ENCODE measurements at places on chromosomes 11 and 22.

- no peak for DNase-seq
Observed at GRCh38 chr11:132242632-132243031, 872.2 kb downstream of the NTM start.

DNA sequence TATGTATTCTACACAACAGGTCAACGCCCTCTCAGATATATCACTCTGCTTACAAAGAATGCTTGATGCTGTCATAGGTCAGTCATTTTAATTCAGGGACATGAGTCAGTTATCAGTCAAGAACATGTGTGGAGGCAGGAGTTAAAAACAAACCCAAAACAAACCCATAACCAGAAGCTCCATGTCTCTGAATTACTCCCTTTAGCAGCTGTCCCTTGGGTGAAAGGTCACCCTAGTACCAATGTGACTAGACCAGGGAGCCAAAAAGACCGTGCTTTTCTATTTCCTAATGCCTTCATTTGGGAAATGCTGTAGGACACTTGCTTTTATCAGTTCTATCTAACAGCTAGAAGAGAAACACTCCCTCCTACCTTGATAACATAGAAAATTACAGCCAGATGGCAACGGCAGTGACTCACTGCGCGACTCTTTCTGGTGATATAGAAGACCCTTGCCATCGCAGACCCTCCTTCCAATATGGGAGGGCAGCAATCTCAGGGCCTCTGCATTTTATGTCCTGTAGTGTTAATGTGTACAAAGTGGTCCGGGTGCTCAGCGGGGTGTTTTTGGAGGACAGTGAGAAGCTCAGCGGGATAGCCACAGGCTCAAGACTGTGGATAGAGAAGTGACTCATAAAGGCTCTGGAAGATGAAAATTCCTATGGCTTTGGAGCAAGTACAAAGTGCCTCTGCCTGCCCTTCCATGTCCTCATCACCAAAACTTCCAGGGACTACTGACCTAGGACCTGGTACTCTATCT is 24.8 kb downstream of the APOL5 start:
- DNase-seq: peak; percentile 89

- peak; percentile 94 for DNase-seq
Observed at GRCh38 chr11:95092549-95093324, 3.1 kb downstream of the ENDOD1 start.

GRCh38 chr11:17197431-17197898 is 10.3 kb downstream of the PIK3C2A start:
- peak; percentile 62 for DNase-seq

DNA sequence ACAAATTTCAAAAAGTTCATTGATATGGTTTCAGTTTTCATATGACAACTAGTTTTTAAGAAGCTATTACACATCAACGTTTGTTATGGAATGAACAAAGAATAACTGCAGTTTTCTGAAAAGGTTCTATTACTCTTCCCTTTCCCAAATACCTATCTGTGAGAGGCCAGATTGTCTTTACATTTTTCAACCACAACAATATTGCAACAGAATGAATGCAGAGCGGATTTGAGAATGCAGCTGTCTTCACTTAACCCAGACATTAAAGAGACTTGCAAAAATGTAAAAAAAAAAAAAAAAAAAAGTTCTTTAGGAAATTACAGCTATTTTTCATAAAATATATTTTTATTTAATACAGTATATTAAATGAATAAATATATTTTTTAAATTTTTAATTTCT is 250.8 kb downstream of the DDX10 start:
- no peak for DNase-seq

DNA sequence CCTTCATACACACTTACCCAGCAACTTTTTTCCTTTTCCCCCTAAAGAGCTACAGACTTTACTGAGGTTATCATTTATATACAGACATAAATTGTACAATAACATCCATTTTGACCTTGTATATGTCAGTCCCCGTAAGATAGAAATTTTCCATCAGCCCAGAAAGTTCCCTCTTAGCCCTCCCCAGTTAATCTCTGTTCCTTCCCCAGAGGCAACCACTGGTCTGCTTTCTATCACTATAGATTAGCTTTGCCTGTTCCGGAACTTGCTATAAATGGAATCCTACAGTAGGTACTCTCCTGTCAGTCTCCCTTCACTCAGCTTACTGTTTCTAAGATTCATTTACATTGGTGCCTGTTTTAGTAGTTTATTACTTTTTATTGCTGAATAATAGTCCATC is 54.9 kb downstream of the TSPAN18 start:
- DNase-seq: no peak

DNA sequence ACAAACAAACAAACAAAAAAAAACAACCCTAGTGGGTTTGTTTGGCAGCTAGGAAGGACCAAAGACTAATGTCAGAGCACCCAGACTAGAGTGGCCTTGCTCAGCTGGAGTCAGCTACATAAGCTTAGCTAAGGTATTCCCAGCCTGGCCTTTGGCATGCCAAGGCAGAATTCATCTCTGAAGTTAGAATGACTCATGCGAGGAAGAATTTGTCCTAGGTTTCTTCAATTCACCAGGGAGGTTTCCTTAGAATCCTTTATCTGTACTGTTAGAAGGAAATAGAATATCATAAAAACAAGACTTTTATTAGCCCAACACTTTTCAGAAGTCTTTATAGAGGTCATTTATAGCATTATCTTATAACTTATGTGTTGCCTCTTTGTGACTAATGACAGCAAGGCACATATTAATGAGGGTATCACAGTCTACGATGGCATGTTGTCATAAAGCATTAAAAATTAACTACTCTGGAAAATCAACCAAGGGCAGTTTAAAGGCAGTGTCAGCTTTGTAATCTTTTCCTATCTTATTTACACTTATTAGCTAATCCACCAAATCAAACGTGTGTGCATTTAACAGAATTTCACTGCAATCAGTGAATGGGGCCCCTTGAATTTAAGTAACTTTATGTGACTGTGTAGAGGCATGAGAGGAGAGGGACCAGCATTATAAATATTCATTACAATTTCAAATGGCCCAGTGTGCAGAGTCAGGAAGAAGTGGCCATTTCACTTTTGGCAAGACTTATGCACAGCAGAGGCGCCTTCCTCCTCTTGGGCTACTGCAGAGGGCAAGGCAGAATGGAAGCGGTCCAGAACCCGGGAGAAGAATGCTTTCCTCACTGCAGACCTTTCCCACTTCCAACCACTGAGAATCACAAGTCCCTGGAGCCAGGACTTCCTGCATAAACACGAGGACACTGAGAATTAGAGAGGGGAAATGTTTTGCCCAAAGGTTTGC is 36.3 kb downstream of the SLC5A1 start:
- DNase-seq: peak; percentile 55

DNA sequence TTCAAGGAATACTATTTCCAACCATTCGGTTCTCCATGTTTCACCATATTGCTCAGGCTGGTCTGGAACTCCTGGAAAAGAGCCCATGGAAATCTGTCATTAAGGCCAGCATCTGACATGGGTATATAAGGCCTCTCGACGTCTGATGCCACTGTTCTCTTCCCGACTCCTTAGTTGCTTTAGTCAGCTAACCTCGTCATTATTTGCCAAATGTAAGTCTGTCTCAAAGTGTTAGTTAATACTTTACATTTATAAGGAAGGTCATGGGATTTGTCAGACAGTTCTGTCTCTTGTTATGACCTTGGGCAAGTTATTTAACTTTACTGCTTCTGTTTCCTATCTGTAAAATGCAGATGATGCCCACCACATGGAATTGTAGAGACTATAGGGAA is 1.6 kb downstream of the MRPL48 start:
- no peak for DNase-seq

DNA sequence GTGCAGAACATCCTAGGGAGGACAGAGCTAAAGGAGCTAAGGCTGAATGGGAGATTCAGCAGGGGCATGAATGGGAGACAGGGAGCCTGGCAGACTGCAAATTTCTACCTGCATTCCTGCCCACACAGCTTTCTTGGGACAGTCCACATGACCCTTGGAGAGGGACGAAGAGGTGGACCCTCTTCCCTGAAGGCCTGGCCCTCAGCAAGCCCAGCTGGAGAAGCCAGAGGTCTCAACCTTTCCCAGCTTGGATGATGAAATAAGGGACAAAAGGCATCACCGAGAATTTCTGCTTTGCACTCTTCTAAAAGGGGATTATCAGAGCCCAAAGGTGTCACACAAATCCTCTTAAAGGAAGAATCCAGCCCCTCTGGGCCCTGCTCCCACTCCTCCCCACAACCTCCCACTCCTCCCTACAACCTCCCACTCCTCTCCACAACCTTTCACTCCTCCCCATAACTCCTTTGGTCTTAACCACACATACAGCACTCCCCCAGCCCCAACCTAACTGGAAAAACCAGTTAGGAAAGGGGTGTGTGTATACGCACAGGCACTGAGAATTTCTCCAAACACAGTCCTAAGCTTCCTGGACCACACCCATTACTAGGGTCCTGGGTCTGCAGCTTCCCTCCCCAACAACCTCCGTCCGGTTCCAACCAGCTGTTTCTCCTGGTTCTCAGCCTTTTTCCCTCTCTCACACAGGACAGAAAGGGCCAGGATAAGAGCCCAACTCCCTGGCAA is 38.4 kb downstream of the RPL27A start:
- DNase-seq: no peak

GRCh38 chr11:43447151-43447550 is 88.4 kb downstream of the TTC17 start:
- no peak for DNase-seq

GRCh38 chr11:64743591-64744543 is at the start of gene RASGRP2:
TSS of gene RASGRP2 (minus strand) at chr11:64744142. CDS start at chr11:64742866, 1,276 bp downstream.
- no peak for DNase-seq

Measured in HCEC 1CT (cell line).